Progenitor cell of endocrine pancreas (in vitro differentiated cells): ENCODE measurements at places on chromosomes 11 and 22. TPM values are rescaled to one million over a fixed set of nuclear protein-coding genes. Genes with fewer than 3 reads are reported as not detected.

Gene CREB3L1
- total RNA-seq: 9.5 and 9.6 TPM in 2 replicates

Gene APOBEC3B
- 10.1 and 12.6 TPM in 2 replicates for total RNA-seq

DNA sequence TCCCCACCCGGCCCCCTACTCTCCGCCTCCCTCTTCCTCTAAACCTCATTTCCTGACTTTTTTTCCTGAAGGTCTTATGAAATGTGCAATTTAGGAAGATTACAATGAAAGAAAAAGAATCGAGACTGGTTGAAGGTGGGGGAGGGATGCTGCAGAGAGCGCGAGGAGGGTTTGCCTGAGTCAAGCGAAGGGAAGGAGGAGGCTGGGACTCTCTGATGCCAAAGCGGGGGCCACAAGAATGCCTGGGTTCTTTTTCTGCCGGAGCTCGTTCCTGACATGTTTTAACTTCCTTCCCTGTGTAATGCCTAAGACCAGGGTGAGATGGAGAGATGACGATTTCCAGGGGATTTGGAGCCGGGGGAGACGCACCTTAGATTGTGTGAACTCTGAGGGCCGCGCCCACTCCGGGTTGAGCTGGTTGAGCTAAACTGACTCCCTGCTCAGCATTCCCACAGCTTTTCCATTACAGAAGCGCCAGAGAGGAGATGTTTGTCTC, 270.5 kb upstream of the SORL1-AS1 start:
- H3K36me3 ChIP-seq: peaks cover 2% of the 10 kb centered on the region
- H3K4me3 ChIP-seq: peak overlapping the region; percentile 69
- H3K4me1 ChIP-seq: peaks cover 15% of the 10 kb centered on the region
- no peak for DNase-seq

DNA sequence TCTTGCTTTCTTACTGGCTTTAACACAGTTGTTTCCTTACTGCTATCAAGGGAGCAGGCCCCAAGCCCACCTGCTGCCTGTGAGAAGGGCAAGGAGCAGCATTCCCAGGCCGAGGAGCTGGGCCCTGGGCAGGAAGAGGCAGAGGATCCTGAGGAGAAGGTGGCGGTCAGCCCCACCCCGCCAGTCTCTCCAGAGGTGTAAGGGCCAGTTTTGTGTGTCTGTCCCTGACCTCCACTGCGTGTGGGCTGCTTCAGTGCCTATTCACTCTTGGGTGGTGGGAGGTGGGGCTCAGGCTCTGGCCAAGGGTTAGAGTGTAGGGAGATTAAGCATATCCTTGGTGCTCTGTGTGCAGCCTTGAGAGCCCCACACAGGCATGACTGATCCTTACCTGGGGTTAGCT, 55.1 kb downstream of the CEP164 start:
- H3K27ac ChIP-seq: no peak overlapping the region
- no peaks in the 10 kb centered on the region for H3K4me1 ChIP-seq
- peaks cover 5% of the 10 kb centered on the region for H3K36me3 ChIP-seq
- no peaks in the 10 kb centered on the region for H3K27me3 ChIP-seq
- H3K4me3 ChIP-seq: no peak overlapping the region
- DNase-seq: no peak

Gene MYOD1
- total RNA-seq: not detected in 2 replicates

- no peak overlapping the region for H3K27ac ChIP-seq
- peaks cover 54% of the 10 kb centered on the region for H3K4me1 ChIP-seq
- peak; percentile 44 for DNase-seq
- H3K4me3 ChIP-seq: peak overlapping the region; percentile 55
Observed at GRCh38 chr11:69965821-69966582, 112.1 kb upstream of the ANO1 start.
